ENCODE measurements at places on chromosomes 4 and X. TPM values are rescaled to one million over a fixed set of nuclear protein-coding genes. Genes with fewer than 3 reads are reported as not detected.

- DNase-seq: no peak
Measured at GRCh38 chr4:138439143-138439581, 197.0 kb upstream of the SLC7A11 start.

DNA sequence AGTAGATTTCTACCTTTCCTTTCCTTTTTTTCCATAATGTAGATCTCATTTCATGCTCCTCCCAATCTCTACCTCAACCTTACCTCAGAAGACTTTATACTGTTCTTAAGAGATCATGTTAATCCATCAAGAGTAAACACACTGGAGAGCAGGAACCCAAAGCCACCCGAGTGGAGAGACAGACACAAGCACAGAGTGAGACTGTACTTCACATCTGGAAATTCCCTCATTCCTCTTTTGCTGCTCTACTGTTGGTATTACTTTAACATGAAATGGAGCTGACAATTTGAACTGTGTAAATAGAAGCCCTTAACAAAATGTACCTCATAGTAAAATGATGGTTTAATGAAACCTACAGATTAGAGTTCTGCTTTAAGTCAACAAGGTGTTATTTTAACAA, 105.7 kb upstream of the RASGEF1B start:
- DNase-seq: no peak

STPG2 gene
- 15.6 TPM for total RNA-seq

- no peak for DNase-seq
Measured at GRCh38 chr4:2898001-2898400, 54.4 kb downstream of the ADD1 start.

DNA sequence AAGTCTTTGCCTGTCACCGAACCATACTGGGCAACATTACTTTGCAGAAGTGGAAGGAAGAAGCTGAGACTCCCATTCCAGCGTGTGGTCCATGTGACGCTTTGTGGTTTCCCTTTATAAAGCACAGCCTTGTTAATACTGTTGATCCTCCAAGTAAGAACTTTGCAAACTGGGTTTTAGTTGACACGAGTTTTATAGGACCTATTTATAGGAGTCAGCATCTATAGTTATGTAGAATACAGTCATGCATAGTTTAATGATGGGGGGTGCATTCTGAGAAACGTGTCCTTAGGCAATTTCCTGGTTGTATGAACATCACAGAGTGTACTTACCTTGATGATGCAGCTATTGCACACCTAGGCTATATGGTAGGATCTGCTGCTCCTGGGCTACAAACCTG, 1879.4 kb upstream of the TENM3 start:
- no peak for DNase-seq

GRCh38 chrX:11499076-11500044, 166.4 kb downstream of the ARHGAP6 start:
- no peak for DNase-seq

DNA sequence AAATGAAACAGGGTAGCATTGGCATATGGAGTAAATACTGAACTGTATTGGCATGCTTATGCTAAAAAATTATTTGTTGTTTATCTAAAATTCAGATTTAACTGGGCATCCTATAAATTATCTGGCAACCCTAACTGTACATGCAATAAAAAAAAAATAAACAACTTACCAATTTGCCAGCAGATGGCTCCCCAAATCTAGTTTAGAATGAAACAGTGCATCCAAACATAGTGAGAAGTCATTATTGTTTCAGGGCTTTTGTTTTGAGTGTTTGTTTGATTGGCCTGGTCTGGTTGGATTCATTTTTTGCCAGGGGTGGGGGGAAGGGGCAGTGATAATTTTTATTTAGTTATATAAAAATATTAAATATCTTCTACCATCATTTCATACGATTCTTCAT, 12.8 kb upstream of the NSUN7 start:
- DNase-seq: no peak

GRCh38 chr4:159008671-159009070, 94.2 kb upstream of the RAPGEF2 start:
- DNase-seq: no peak

GRCh38 chrX:155959018-155959587, 38.4 kb upstream of the IL9R start:
- no peak for DNase-seq

- DNase-seq: no peak
Measured at GRCh38 chr4:9877123-9877522, 95.7 kb downstream of the DRD5 start.

HDAC8 gene
- total RNA-seq: 37.7 TPM

DNA sequence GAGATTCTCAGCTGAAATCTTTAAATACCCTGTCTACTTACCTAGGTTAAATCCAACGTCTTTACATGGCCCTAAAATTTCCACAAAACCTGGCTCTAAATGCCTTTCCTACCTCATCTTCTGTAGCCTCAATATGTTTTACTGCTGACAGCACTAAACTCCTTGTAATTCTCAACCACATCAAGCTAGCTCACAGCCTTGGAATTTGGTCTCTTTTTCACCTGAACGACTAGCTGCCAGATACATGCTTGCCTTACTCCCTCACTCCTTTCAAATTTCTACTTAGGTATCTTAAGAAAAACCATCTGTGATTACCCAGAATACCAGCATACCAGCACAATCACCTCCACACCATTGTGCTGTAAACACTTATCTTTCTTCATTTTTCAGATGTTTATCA, 635.6 kb upstream of the PCDH10 start:
- DNase-seq: no peak

- peak; percentile 11 for DNase-seq
Measured at GRCh38 chr4:7073526-7074390, 5.9 kb upstream of the GRPEL1 start.

DNA sequence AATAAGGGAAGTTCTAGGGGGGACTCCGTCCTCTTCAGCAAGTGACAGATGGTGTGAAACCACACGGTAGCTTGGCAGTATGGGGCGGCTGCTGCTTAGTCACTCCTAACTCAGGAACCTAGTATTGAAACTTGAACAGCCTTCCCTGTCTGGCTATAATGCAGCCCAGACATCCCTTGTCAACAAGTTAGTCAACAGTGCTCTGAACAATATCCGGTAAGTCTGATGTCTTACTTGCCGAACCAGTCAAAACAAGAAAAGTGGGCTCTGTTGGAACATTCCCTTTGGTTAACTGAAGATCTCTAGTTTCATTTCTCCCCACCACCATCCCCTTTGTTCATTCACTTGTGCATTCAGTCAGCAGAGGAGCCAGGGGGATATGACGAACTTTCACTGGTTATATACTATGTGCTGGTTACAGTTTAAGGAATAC, 18.7 kb upstream of the CXCL13 start:
- DNase-seq: no peak

DNA sequence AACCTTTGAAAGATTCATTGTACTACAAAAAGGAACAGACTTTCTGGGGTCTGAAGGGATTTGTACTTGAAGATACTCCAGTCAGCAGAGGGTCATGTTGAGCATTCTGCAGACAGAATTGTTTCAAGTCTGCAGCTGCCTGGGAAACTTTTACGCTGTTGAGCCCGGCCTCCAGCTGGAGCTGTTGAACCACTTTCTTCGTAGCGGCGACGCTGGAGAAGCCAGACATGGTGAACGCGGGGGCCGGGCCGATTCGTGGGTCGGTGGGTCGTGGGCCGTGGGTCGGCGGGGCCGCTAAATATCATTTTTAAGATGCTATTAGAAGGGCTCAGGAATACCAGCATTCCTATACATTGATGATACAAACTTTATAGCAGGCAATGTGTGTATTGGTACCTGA, 12.0 kb upstream of the RTL9 start:
- no peak for DNase-seq

DNA sequence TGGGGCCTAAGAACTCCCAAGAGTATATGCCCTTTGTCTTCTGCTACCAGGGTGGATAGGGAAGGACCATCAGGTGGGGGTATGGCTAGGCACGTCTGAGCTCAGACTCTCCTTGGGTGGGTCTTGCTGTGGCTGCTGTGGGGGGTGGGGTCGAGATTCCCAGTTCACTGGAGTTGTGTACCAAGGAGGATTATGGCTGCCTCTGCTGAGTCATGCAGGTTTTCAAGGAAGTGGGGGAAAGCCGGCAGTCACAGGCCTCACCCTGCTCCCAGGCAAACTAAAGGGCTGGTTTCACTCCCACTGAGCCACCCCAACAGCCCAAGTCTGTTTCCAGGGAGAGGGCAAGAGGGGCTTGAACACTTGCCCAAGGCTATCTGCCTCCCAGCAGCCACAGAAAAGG, 249.7 kb downstream of the NR3C2 start:
- no peak for DNase-seq

- no peak for DNase-seq
Measured at GRCh38 chrX:113906168-113906567, 677.7 kb upstream of the HTR2C start.

Measured in occipital lobe (tissue), 3 donors.